ENCODE measurements at places on chromosomes 5 and 9.

DNA sequence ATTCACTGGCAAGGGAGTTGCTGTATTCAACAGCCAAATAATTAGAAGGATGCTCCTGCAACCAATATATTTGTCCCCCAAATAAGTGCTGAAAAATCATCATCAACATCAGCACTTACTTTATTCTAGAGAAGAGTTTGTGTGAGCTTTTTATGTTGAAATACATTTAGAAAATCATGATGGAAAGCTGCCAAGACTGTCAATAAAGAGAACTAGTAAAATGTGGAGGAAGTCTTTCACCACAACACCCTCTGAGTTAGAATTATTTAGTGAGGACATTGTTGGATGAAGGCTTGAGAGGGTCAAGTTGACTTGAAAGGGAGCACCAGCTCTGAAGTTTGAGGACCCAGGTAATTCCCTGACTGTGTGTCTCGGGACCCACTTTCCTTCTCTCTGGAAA, 100.2 kb upstream of the TBCA start:
- no peak for DNase-seq

DNA sequence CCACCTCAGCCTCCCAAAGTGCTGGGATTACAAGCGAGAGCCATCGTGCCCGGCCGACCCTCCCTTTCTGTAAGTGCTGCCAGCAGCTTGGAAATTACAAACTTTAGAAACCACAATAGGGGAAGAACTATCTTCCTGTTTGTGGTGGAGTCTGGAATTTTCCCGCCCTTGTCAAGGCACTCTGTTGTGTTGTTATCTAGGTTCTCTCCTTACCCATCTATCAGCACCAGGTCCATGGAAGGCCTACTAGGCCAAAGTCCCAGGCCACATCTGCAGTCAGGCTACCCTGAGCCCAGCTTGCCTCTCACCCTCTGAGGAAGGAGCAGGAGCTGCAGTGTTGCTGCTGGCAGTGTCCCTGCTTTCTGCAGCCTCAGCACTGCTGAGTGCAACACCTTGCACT, 214.9 kb downstream of the MCTP1 start:
- no peak for DNase-seq

- peak; percentile 42 for DNase-seq
Observed at GRCh38 chr9:127021664-127022363, 100.6 kb downstream of the ANGPTL2 start.

GRCh38 chr5:133110709-133111108, 58.9 kb downstream of the HSPA4 start:
- no peak for DNase-seq

DNA sequence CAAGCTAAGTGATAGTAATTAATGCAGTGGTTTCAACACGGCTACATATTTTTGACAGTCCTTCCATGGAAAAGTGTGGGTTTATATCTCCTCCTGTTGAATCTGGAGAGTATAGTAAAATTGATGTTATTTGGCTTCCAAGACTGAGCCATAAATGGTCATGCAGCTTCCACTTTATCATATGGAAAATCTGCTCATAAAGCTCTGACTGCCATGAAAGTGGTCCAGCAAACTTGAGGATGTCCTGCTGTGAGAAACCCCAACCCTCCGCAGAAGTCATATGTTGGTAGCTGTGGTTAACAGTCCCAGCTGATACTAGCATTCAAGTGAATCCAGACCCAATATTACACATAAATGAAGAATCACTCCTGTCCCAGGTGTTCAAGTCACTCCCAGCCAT, 378.3 kb downstream of the KCTD16 start:
- no peak for DNase-seq

GRCh38 chr5:35476797-35477196, 140.9 kb upstream of the SPEF2 start:
- peak; percentile 75 for DNase-seq

GRCh38 chr5:119353213-119353612, 2.6 kb upstream of the TNFAIP8 start:
- no peak for DNase-seq

DNA sequence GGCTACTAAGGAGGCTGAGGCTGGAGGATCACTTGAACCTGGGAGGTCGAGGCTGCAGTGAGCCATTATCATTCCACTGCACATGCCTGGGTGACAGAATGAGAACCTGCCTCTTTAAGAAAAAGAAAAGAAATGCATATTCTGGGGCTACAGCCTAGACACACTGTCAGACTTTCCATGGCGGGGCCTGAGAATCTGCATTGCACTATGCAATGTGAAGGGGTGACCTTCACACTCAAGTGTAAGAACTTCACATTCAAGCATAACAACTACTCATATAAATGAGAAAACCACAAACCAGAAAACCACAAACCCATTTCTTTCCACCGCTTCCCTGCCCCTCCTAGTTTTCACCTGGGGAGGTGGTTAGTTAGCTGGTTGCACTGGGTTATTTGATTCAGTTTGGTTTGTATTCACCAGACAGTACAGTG, 18.0 kb upstream of the FBP2 start:
- no peak for DNase-seq

GRCh38 chr5:145246961-145247744, 588.0 kb downstream of the PRELID2 start:
- DNase-seq = no peak

GRCh38 chr9:74172874-74173273, 324.3 kb upstream of the RORB start:
- DNase-seq = no peak

DNA sequence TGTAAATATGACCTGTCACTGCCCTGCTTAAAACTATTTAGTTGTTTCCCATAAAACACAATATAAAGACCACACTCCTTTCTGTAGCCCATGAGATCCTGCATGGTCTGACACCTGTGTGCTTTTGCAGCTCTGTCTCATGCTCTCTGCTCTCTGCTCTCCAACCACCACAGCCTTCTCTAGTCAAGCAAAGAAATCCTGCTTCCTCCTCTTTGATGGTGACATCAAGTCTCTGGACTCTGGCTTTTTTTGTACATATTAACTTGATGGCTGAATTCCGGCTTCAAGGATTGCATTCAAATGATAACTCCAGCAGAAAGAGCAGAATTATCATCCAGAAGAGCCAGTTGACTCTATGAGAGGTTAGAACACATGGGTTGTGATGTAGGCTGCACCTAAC, 58.2 kb downstream of the CHSY3 start:
- DNase-seq = no peak

DNA sequence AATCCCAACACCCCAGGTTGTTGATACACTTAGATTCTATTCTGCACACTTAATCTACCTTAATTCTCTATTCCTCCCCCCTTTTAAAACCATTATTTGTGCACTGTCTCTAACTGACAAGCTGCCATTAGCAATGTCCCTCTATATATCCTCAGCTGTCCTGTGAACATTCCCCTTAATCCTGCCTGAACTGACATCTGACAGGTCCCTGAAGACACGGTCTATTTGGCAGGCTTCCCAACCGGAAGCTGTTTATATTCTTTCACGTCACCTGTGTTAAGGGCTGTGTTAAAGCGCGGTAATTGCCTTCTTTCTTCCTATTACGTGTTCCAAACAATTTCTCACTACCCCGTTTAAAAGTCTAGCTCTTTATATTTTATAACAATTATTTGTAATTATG, 277.3 kb downstream of the CDH9 start:
- no peak for DNase-seq

GRCh38 chr5:74185599-74185998, 454.9 kb downstream of the ENC1 start:
- DNase-seq = no peak

GRCh38 chr5:126864042-126864688, 87.2 kb downstream of the LMNB1 start:
- DNase-seq = no peak

DNA sequence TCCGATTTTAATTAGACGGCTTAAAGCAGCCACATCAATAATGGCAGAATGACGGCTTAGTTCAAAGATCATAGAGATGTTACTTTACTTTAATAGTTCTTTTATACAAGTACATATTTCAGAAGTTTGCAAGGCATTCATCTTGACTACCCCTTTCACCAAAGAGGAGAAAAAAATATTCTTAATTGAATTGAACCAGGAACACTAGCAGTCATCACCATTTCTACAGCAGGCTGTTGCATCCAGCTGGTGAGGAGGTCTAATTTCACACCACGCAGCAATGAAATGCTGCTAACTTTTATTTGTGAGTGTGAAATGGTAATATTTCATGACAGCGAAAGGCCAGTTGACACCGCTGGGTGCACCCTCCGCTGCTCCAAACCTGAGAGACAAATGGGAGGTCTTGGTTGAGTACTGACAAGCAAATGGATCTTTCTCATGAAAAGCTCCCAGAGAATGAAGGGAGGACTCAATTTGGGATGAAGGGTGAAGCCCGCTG, 322.2 kb downstream of the GLIS3 start:
- no peak for DNase-seq

DNA sequence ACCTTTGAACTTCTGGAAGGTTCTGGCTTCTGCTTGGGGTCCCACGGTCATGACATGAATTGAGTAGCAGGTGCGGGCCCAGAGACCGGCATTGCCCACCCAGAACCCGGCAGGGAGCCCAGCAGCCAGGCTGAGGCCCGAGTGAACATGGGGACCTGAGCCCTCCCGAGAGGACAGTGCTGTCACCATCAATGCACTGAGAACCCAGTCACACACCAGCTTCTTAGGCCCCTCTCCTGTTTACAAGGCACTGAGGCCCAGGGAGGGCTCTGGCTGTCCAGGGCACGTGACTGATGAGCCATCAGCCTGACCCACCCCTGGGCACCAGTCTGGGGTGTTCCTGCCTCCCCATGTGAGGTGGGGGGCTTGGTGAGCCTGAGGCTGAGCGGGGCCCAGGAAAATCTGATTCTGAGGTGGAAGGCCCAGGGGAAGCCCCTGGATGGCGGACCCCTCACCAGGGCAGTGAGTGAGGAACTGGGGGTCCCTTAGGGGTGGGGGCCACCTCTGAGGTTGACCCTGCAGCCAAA, 60.3 kb upstream of the RNU6ATAC start:
- no peak for DNase-seq

DNA sequence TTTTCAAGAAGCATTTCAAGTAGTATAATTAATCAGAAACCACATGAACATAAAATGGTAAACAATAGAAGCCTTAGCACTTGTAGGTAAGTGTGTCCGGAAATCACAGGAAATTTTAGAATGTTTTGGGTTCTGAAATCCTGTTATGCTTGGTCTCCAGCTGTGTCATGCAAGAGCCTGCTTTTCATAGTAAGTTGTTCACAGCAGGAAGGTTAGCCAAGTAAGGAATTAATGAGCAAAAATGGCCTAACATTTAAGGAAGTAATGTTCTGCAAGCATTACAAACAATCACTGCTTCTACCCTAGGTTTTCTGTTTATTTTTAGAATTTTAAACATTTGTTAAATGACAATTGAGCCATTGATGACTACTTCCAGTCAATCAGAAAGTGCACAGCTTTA, 669.5 kb downstream of the SLCO4C1 start:
- DNase-seq = no peak

- DNase-seq = no peak
Observed at GRCh38 chr5:168720575-168720974, 141.4 kb upstream of the PANK3 start.

DNA sequence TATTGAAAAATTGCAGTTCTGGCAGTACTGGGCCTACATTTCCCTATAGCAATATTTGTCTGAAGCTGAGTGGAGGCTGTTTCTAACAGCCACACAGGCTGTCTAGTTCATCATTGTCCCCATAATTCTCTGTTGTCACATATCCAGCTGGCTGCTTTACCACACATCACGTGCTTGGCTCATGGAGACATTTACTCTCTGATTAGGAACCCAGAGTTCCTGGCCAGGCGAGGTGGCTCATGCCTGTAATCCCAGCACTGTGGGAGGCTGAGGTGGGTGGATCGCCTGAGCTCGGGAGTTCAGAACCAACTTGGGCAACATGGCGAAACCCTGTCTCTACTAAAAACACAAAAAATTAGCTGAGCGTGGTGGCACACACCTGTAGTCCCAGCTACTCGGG, 81.4 kb downstream of the PGM5 start:
- no peak for DNase-seq

- DNase-seq = no peak
Observed at GRCh38 chr5:169538944-169539343, 44.6 kb upstream of the SPDL1 start.

DNA sequence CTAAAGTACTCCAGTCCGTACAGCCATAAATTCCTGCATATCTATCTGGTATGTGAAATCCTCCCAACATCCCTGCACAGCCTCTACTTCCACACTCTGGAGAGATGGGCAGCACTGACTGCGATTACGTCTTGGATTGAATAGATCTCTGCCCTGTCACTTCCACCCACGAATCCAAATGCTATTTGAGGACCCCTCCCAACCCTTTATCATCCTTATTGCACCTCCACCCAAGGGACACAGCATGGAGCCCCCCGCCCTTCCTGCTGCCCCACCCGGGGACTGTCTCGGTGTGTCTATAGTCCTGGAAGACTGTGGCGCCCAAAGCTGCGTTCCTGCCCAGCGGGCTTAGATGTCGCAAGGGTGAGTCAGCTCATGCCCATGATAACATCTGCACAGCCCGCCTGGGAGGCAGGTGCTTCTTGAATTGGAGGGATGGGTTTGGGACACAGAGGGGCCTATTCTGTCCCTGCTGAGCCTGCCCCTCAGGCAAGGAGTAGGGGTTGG, 105.7 kb upstream of the HAND1 start:
- no peak for DNase-seq

DNA sequence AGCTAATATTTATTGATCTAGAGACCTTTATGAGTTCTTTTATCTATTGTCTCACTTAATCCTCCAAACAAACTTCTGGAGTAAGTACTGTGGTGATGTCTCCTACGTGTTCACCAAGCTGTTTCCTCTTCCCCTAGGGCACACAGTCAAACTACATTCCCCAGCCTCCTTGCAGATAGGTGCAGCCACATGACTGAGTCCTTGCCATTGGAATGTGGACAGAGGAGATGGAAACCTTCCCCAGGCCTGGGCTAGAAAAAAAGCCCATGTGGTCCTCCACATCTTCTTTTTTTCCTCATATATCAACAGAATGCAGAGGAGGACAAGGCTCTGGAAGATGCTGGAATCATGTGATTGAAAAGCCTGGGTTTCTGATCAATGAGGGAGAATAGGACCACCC, 88.0 kb downstream of the ANKRD55 start:
- DNase-seq = no peak

- no peak for DNase-seq
Observed at GRCh38 chr5:77015938-77016569, 14.2 kb upstream of the AGGF1 start.

- DNase-seq = no peak
Observed at GRCh38 chr9:89742660-89743059, 137.8 kb downstream of the GADD45G start.

GRCh38 chr9:102518324-102518723, 476.8 kb upstream of the CYLC2 start:
- no peak for DNase-seq

DNA sequence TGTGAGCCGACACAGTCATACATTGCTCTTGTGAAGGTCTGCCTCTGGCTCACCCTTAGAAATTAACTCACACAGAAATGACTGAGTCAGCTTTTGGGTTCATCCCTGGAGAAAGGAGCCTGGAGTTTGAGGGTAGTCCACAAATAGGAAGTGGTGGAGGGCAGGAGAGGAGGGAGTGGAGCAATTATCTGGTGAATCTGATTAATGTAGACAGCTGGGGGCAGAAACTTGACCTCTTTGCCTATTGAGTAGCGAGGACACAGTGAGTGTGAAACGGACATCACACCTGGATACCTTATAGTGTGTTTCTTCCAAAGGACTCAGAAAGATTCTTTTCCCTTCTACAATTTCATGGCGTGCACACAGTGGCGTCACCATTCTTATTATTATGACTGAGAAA, 48.5 kb upstream of the MSX2 start:
- DNase-seq = no peak

- no peak for DNase-seq
Observed at GRCh38 chr9:125493384-125493783, 213.6 kb downstream of the MAPKAP1 start.

GRCh38 chr9:33148367-33149014, 18.6 kb downstream of the B4GALT1 start:
- no peak for DNase-seq

Data from renal cortex interstitium (tissue), 15 donors.